ENCODE measurements at places on chromosomes 3 and 15.

DNA sequence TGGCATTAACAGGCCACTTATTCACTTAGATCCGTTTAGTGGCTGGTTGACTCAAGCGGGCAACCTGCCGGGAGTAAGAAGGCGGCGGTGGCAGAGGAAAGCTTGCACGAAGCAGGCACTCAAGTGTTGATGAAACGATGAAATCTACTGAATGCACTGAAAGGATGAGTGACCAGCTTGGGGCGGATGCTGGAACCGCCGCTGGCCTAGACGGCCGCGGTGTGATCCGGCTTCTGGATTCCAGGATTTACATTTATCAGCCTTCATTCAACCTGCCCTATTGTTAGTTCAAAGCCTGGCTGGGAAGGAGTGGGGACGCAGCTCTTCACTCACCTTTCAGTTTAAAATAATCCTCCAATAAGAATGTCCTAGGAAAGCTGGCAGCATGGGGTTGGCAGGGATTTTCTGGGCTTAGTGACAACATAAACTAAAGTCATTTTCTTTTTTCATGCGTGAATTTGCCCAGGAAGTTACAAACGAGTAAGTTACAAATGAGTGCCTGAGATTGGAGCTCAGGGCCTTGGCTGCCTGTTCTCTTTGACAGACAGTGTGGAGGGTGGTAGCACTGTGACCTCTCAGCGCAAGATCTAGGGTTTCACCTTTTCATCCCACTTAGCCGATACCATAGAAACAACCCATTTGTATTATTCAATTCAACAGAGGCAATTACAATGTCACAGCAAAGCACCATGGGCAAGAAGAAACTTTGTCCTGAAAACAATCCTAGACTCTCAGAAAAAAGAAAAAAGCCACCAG, 1.1 kb upstream of the PLCH1 start:
- DNase-seq = no peak

- no peak for DNase-seq
Observed at GRCh38 chr15:62506217-62506805, 341.2 kb upstream of the C2CD4B start.

- DNase-seq = peak; percentile 13
Observed at GRCh38 chr3:123653221-123653682, 68.4 kb upstream of the HACD2 start.

DNA sequence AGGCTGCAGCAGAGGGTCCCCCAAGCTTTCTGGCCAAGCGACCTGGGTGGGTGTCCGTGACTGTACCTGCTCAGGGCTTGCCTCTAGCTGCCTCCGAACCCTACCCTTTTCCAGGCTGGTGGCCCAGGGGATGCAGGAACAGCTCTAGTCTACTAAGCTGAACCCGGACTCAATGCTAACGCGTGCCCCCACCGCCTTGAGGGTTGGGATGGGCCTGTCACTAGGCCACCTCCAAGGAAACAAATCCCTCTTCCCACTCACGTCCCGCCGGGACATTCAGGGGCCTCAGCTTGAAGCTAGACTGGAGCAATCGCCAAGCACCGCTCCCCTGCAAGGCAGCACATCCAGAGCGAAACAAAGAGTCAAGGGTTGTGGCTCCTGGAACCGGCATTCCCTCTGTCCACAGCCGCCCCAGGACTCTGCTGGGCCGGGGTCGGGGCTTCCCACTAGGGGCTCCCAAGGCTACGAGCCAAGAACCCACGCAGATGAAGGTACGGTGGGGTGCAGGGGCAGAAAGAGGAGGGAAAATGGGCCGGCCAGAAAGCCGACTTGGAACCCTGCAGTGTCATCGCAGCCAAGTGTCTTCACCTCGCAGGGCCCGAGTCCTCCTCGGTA, 2.9 kb downstream of the FBXL22 start:
- DNase-seq = peak; percentile 29

DNA sequence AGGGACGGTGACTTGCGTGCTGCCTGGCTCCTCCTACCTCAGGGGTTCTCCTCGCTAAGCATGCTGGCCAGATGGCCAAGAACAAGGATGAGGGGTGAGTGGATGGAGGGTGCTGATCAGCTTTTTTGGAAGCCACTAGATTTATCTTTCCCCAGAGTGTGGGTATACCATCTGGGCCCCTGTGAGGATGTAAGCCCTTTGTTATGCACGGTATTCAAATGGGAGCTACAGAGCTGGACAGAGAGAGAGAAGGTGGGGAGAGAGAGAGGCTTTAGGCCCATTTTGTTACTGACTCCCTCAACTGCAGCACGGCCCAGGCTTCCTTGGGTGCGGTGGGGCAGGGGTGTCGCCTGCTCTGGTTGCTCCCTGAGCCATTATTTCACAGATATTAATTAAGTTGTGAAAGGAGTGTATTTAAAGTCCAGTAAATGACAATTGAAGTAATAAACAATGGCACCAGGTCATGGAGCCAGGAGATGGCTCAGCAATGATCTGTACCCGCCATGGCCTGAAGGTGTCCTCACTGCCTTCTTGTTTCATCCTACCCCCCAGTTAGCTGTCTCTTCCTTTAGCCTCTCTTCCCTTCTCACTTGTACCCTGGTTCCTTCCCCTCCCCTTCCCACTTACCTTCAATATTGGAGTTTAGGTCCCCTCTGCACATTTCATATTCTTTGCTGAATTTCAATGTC, 158.0 kb downstream of the CLSTN2 start:
- DNase-seq = peak; percentile 36

- DNase-seq = peak; percentile 49
Observed at GRCh38 chr15:85443593-85444087, 63.2 kb downstream of the AKAP13 start.

GRCh38 chr3:127608362-127608718, 10.1 kb downstream of the MCM2 start:
- no peak for DNase-seq

- no peak for DNase-seq
Observed at GRCh38 chr3:186775999-186776398, 7.4 kb upstream of the EIF4A2 start.

GRCh38 chr3:192869131-192870031, 48.3 kb downstream of the MB21D2 start:
- no peak for DNase-seq

GRCh38 chr3:194399874-194400411, 877 bp upstream of the GP5 start:
- DNase-seq = no peak

GRCh38 chr15:45469027-45469426, 53.5 kb downstream of the SLC30A4 start:
- no peak for DNase-seq

DNA sequence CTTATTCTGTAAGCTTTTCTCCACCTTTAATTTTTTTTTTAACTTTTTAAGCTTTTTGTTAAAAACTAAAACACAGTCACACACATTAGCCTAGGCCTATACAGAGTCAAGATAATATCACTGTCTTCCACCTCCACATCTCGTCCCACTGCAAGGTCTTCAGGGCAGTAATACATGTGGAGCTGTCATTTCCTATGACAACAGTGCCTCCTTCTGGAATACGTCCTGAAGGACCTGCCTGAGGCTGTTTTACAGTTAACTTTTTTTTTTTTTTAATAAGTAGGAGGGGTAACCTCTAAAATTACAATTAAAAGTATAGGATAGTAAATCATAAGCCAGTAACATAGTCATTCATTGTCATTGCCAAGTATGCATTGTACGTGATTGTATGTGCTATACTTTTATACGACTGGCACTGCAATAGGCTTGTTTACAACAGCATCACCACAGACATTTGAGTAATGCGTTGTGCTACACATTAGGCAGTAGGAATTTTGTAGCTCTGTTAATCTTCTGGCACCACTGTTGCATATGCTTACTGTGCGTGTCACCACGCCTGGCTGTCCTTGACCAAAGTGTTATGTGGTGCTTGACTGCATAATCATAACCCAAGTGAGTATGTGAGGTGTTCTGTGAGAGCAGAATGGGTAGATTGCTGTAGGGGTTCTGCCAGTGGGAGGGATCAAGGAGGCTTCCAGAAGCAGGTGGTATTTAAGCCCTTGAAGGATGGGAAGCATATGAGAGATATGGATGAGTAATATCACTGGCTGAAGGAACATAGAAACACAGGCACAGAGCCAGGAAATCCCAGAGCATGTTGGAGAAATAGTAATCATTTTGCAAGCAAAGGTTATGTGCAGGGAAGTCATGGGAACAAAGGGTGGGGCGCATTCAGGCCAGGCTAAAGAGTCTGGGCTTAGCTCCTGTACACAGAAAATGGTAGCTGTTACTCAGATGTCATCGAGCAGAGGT, 18.3 kb downstream of the FBXO22 start:
- DNase-seq = peak; percentile 36

Data from SHP77 (cell line).